Activated CD4-positive, alpha-beta T cell treated with anti-CD3 and anti-CD28 coated beads for 4 hours (primary cell): ENCODE measurements at places on chromosomes 11 and 22.

DNA sequence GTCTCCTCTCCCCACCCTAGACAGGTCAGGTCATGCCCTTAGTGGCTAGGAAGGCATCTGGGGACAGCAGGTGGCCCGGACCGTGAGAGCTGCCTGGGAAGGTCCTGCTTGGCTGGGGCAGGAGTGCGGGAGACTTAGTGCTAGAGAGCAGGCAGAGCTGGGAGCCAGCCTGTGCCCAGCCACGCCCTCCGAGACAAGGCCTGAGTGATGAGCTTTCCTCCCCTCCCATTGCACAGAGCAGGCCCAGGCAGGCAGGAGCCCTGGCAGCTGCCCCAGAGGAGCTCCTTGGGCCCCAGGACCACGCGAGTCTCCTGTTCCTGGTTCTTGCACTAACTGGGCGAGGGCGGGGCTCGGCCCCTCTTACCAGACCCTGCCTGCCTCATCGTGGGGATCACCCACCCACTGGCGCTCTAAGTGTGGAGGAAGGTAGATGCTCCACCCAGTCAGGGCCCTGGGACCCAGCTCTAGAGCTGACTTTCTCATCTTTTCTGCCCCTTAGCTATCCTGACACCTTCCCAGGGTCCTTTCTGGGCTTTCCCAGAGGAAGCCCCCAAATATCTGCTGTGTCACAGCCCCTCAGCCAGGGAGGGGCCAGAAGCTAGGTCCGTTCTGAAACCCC is 44.9 kb downstream of the MACROD1 start:
- DNase-seq, result no peak

- DNase-seq, result peak; percentile 51
Observed at GRCh38 chr22:50620593-50621355, 7.2 kb downstream of the ARSA start.

DNA sequence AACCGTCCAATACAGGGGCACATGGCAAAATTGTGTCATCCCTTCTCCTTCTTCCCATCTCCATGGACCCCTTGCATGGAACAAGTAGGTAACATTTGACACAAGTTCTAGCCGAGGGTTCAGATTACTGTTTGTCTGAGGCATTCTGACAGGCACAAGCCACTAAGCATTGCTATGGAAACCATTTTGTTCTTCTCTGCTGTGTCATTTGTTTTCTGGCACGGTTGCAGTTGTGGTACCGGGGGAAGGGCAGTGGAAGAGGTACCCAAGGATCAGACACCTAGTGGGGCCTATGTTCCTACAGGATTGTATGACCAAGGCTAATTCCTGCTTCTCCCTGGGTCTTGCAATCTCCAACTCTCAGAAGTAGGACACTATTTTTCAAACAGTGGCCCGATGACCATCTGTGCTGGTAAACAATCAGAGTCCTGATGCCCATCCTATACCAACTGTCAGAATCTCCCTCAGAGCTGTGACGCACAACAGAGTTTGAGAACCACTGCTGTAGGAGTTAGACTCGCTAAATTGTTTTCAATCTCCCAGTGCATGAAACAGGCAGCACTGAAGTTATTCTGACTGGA is 69.3 kb downstream of the KCNC1 start:
- no peak for DNase-seq

DNA sequence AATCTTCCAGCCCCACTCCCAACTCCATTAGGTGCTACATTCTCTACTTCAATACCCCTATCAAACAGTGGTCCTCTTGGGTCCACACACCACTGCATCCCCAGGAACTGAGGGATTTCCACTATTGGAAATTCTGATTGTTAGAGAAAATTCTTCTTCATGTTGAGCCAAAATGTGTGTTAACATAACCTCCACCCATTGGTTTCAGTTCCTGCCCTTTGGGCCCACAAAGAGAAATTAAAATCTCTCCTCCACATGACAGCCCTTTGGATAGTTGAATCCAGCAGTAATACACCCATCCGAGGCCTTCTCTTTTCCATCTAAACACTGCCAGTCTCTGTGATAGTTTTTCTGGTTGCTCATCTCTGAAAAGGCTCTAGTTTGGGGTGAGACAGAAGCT is 2.1 kb downstream of the VSIG2 start:
- no peak for DNase-seq

DNA sequence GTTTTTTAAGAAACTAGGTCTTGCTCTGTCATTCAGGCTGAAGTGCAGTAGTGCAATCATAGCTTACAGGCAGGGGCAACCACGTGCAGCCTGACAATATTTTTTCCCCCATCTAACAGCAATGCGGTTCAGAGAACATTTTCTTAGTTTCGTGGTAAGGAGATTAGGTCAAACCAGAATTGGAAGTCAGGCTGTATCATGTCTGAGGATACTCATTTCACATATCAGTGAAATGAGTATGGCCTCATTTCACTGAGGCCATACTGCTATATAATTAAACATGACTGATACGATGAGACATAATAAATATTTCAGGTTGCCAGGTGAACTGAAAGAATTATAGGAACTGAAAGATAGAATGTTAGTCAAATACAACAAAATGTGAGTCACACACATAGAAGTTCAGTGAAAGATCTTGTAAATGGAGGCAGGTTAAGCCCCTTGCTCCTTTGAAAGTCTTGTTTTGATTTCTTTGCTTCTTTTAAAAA is 32.5 kb upstream of the IZUMO1R start:
- no peak for DNase-seq

- no peak for DNase-seq
Observed at GRCh38 chr11:69880826-69881445, 61.7 kb upstream of the FGF3 start.

DNA sequence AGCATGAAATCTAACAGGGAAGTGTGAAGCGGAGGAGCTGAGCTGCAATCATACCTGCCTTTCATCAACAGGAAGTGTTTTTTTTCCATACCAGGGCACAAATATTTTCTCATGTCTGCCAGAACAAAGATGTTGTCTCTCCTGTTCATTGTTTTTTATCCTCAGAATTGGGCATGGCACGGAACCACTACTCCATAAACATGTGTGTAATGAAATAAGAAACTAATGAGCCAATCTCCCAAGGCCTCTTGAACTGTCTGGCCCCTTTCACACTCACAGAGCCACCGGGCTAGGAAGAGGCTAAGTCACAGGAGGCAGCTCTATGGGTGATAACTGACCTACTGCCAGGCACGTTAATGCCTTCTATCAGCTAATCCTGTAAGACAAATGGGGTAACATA is 124.4 kb downstream of the ETS1 start:
- no peak for DNase-seq

DNA sequence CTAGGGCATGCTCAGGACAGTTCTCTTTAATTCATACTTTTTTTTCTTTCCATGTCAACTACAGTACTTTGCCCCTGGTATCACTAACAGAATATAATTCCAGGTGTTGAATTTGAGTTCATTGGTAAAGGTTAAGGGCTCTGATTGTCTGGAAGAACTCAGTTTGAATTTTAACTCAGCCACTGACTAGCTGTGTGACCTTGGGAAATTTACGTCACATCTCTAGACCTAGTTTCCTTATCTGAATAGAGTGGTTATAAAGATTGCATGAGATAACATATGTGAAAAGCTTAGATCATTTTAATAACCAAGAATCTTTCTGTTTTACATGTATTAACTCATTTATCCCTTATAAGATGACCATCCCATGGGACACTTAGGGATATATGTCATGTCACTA is 15.8 kb upstream of the ZC3H12C start:
- DNase-seq, result no peak

- DNase-seq, result no peak
Observed at GRCh38 chr11:103528046-103528445, 418.8 kb downstream of the DYNC2H1 start.

GRCh38 chr11:23021287-23021863 is 161.1 kb upstream of the CCDC179 start:
- no peak for DNase-seq

GRCh38 chr11:73597336-73597955 is 466 bp downstream of the FAM168A start:
- DNase-seq, result no peak

DNA sequence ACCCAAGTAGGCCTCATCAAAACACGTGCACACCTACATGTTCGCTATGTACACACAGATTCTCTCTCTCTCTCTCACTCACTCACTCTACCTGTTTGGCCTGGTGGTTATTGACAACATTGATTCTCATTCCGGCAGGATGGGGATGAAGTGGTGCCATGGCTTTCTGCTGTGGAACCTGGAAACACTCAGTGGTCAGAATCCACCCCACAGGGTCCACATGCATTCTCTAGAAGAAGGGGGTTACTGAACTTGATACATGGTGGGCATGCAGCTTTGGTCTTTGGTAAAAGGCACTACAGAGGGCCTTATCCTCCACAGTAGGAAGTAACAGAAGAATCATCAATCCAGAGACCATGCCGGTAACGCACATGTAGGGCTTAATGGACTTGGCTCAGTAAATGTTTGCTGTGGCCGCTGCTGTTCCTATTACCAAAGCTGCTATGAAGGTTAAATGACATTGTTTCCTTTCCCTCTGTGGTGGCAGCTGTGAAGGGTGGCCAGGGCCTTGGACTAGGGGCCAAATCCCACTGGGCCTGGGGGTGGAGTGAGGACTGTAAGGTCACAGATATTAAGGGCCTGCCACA is 12.7 kb downstream of the POLDIP3 start:
- no peak for DNase-seq

DNA sequence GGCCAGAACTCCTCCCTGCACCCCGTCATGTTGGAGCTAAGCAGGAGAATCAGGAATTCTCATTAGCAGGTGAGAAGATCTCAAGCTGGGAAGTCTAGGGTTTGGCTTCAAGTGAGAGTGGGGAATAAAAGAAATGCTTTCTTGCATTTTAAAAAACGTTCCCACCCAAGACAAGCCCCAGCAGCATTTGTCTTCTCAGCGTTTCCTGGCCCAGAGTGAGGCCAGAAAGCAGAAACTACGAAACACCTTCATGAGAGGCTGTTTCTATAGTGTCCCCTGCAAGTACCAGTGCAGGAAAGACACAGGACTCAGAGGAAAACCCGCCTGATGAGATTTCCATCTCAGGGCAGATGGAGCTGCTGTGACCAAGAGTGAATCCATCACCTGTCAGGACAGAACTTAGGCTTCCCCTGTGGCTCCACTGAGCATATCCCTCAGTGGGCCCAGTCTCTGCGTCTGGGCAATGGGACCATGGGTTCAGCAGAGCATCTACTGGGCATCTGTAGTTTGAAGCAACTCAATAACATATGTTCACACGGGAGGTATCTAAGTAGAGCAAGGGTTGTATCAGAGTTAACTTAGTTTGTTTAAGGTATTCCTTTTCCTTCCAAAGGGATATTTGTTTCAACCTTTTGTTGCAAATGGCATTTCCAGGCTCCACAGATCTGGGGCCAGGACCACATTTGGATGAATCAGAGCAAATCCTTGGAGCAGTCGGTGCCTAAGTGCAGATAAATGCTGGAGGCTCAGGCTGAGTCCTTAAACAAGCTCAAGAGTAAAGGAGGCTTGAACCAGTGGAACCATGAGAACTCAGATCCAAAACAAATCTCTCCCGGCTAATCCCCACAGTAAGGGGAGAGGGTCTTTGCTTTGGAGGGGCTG is 548.3 kb downstream of the MIAT start:
- DNase-seq, result no peak

GRCh38 chr11:13963949-13964770 is 1.6 kb downstream of the SPON1 start:
- peak; percentile 11 for DNase-seq

DNA sequence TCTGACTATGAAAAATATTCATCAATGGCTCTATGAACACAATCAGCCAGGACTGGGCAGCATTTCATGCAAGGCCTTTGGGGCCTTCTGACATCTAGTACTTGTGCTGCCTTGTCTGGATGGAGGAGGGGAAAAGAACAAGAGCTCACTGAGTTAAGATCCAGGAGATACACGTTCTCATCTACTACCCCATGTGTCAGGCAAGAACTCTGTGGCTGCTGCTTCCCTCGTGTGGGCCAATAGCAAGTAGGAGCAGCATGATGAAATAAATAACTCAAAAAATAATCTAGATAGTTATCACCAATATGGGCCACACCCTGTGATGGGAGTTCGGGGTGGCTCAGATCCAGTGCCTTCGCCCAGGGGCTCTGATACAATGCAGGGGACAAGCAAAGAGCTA is 7.3 kb downstream of the KCNE3 start:
- DNase-seq, result no peak

GRCh38 chr22:35919002-35919542 is 109.6 kb downstream of the RBFOX2 start:
- DNase-seq, result no peak

DNA sequence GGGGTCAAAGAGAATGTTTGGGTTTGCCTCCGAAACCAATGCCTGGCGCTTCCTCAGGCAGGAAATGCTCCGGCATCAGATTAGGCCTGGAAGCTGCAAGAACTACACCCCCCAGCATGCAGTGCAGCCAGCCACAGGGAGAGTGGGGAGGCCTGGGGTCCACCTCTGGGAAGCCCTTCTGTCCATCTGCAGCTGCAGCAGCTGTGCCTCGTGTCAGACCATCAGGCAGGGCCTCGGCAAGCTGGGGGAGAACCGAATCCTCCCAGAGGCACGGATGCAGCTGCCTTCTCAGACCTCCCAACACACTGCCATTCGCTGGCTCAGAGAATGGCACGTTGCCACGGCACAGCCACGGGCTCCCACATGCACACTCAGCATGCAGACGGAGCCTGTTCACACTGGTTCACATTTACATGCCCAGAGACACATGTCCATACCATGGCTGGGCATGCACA is 57.4 kb downstream of the NECTIN1 start:
- DNase-seq, result no peak

GRCh38 chr11:9091044-9091922 is at the start of gene SCUBE2:
SCUBE2 (minus strand) TSS chr11:9091599; CDS start chr11:9091528, 71 bp downstream.
- DNase-seq, result no peak

DNA sequence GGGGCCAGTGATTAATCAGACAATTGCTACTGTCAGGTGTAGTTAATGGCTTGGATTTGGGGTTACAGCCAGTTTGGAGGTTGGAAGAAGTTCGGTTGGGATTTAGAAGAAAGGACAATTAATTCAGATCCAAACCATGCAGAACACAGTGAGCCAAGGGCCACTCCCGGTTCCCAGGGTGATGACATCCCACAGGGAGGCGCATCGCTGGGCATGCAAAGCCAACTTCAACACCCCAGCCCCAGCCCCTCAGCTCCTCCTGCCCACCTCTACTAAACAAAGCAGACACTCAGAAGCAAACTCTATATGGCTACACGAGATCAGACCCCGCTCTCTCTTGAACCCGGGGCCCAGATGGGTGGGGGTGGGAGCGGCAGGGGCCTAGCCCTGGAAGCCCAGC is 10.2 kb downstream of the MB start:
- no peak for DNase-seq

DNA sequence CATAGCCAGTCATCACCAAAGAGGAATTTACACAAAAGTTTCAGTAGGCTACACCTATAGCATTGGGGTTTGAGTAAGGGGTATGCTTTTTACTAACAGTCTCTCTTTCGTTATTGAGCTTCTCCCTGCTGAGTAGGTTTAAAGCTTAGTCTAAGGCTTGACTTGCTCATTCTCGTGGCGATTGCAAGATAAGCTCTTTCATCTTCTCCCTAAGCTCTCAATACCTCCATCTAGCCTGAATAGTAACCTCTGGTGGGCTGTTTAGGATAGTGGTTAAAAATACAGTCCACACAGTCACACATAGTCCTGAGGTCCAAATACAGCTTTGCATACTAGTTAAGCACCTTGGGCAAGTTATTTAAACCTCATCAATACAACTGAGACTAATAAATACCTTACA is 65.6 kb downstream of the IMMP1L start:
- DNase-seq, result no peak

GRCh38 chr11:17413414-17414316 is 25.2 kb upstream of the KCNJ11 start:
- no peak for DNase-seq

GRCh38 chr11:44277196-44278090 is 32.5 kb downstream of the ALX4 start:
- DNase-seq, result no peak
